ENCODE measurements at places on chromosomes 4 and X. TPM values are rescaled to one million over a fixed set of nuclear protein-coding genes. Genes with fewer than 3 reads are reported as not detected.
A peak's percentile ranks its signal among the peaks of the same experiment; 100 is the strongest.

- no peaks in the 10 kb centered on the region for H3K27me3 ChIP-seq
- DNase-seq = no peak
- H3K36me3 ChIP-seq = no peaks in the 10 kb centered on the region
- no peak overlapping the region for H3K27ac ChIP-seq
- H3K4me3 ChIP-seq = no peak overlapping the region
These were observed 185.5 kb downstream of the CEP135 start for GRCh38 chr4:56134266-56134665.

GRCh38 chr4:163558539-163559044, 64.1 kb downstream of the TMA16 start:
- H3K27ac ChIP-seq = no peak overlapping the region
- H3K27me3 ChIP-seq = peaks cover 13% of the 10 kb centered on the region
- no peaks in the 10 kb centered on the region for H3K4me1 ChIP-seq
- no peaks in the 10 kb centered on the region for H3K36me3 ChIP-seq
- H3K4me3 ChIP-seq = no peak overlapping the region

DNA sequence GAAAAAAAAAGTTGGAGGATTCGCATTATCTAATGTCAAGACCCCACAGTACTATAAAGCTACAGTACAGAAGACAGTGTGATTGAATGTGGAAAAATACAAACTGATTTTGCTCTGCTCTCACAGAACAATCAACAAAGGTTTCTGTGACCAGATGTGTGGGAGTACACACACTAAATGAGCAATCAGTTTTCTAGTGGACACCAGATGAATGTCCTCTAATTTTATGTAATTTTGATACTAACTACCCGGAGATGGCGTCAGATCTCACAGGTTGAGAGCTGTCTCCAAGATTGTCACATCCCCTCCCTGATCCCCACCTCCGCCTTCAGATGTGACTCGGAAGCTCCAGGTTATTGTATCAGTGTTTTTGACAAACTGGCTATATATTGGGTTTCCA, 81.9 kb upstream of the HUWE1 start:
- H3K36me3 ChIP-seq = no peaks in the 10 kb centered on the region
- no peaks in the 10 kb centered on the region for H3K4me1 ChIP-seq
- H3K4me3 ChIP-seq = no peak overlapping the region
- no peaks in the 10 kb centered on the region for H3K27me3 ChIP-seq
- H3K27ac ChIP-seq = no peak overlapping the region

GRCh38 chrX:68699960-68700746, 52.7 kb downstream of the STARD8 start:
- no peak overlapping the region for H3K4me3 ChIP-seq

DNA sequence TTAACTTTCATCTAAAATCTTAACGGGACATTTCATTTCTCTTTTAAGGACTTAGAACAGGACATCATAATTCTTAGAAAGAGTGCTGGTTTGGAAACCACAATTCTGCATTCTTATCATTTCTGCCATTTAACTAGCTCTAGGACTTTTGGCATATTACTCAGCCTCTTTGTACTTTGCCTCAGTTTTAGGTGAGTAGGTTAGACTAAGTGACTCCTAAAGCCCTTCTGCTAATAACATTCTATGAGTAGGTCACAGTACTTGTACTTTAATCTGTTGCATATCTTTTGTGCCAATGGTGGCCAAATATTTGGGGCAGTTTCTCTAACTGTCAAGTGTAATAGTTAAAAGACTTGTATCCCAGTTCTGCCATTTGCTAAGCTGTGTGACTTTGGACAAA, 115.4 kb upstream of the NUDT6 start:
- DNase-seq = no peak
- peak overlapping the region; percentile 30 for H3K27ac ChIP-seq
- H3K36me3 ChIP-seq = peaks cover 14% of the 10 kb centered on the region
- no peaks in the 10 kb centered on the region for H3K27me3 ChIP-seq

GRCh38 chrX:41824551-41824950, 98.8 kb downstream of the CASK start:
- H3K36me3 ChIP-seq = peaks cover 6% of the 10 kb centered on the region
- no peak overlapping the region for H3K27ac ChIP-seq
- no peaks in the 10 kb centered on the region for H3K27me3 ChIP-seq
- no peaks in the 10 kb centered on the region for H3K4me1 ChIP-seq
- no peak for DNase-seq

DNA sequence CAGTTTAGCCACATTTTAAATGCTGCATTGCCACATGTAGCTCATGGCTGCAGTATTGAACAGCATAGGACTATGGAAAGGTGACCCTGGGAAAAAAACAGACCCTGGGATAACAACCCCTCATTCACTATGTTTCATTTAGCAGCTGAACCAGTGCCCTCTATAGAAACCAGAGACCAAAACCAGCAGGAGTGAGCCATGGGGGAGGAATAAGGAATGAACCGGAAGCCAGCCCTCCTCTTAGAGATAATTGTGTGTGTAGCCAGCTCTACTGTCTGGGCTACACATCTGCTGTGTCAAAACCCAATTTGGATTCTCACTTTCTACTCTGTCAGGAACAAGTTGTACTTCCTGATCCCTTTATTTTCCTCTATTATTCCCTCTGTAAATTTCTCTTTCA, 158.5 kb upstream of the S100G start:
- no peak overlapping the region for H3K4me3 ChIP-seq
- no peaks in the 10 kb centered on the region for H3K4me1 ChIP-seq
- DNase-seq = no peak
- H3K36me3 ChIP-seq = no peaks in the 10 kb centered on the region
- no peak overlapping the region for H3K27ac ChIP-seq
- no peaks in the 10 kb centered on the region for H3K27me3 ChIP-seq

DNA sequence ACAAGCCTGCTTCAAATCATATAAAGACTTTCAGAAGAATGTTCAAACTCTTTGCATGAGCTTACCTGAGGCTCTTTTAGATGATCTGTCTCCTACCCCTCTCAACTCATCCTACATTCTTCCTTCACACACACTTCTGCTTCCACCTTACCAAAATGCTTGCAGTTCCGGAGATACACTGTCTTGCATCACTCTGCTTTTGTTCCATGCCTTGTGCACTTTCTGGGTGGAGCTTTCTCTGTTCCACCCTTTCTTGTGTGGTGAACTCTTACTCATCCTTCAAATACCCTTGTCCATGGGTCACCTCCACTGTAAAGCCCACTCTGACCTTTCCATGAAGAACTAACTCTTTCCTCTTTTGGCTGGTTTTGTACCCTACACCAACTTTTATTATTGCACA, 18.4 kb upstream of the MGST2 start:
- peaks cover 7% of the 10 kb centered on the region for H3K4me1 ChIP-seq
- H3K27me3 ChIP-seq = no peaks in the 10 kb centered on the region
- no peak overlapping the region for H3K27ac ChIP-seq
- no peak for DNase-seq

- no peak overlapping the region for H3K27ac ChIP-seq
- no peak for DNase-seq
- H3K36me3 ChIP-seq = no peaks in the 10 kb centered on the region
- H3K27me3 ChIP-seq = no peaks in the 10 kb centered on the region
- H3K4me1 ChIP-seq = peaks cover 2% of the 10 kb centered on the region
These were observed 40.1 kb downstream of the NUDT11 start for GRCh38 chrX:51456246-51456645.

- no peaks in the 10 kb centered on the region for H3K27me3 ChIP-seq
- no peak for DNase-seq
- no peaks in the 10 kb centered on the region for H3K4me1 ChIP-seq
- H3K4me3 ChIP-seq = no peak overlapping the region
These were observed 5.7 kb upstream of the GPR174 start for GRCh38 chrX:79138658-79139241.

GRCh38 chr4:158995040-158995439, 107.8 kb upstream of the RAPGEF2 start:
- H3K4me3 ChIP-seq = no peak overlapping the region
- H3K36me3 ChIP-seq = no peaks in the 10 kb centered on the region
- no peak overlapping the region for H3K27ac ChIP-seq
- H3K4me1 ChIP-seq = peaks cover 3% of the 10 kb centered on the region
- DNase-seq = no peak

GRCh38 chr4:25013756-25014661, 16.7 kb downstream of the LGI2 start:
- H3K36me3 ChIP-seq = no peaks in the 10 kb centered on the region
- peak overlapping the region; percentile 78 for H3K27ac ChIP-seq
- peaks cover 40% of the 10 kb centered on the region for H3K4me1 ChIP-seq
- no peak for DNase-seq

GRCh38 chrX:49199906-49200771, at the start of gene SYP:
Gene SYP (minus strand): TSS chrX:49200193. CDS start chrX:49200186, 7 bp downstream.
- H3K4me1 ChIP-seq = peaks cover 5% of the 10 kb centered on the region
- H3K4me3 ChIP-seq = no peak within 1 kb of the TSS
- peaks cover 28% of the 10 kb centered on the region for H3K27me3 ChIP-seq
- no peaks in the 10 kb centered on the region for H3K36me3 ChIP-seq

DNA sequence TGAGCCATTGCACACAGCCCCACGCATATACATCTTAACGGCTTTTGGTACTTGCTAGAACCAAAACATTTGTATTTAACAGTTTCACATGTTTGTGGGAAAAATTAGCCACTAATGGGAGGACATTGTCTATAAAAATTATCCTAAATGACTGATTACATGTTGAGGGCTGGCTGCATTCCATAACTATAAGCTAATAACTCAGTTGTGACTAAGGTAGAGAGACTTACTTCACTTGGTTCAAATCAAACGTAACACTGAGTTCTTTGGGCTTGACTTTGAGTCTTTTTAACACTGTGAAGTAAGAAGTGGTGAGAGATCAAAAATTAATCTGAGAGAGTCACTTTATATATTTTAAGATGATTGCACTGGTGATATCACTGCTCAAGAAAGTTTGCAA, 47.9 kb upstream of the PGRMC2 start:
- no peaks in the 10 kb centered on the region for H3K27me3 ChIP-seq
- no peak overlapping the region for H3K4me3 ChIP-seq
- no peaks in the 10 kb centered on the region for H3K36me3 ChIP-seq
- H3K4me1 ChIP-seq = peaks cover 4% of the 10 kb centered on the region
- DNase-seq = no peak

MAGEA2B gene
- not detected for total RNA-seq

ZNF157 gene
- 1.1 TPM for total RNA-seq

CSN1S1 gene
- total RNA-seq = not detected

CSAG1 gene
- not detected for total RNA-seq

RAB41 gene
- not detected for total RNA-seq

HSFX3 gene
- not detected for total RNA-seq

NAA11 gene
- total RNA-seq = not detected

NUP62CL gene
- 4.0 TPM for total RNA-seq

Measured in mesothelial cell of epicardium (in vitro differentiated cells).